ENCODE measurements at places on chromosomes 7 and 10.

DNA sequence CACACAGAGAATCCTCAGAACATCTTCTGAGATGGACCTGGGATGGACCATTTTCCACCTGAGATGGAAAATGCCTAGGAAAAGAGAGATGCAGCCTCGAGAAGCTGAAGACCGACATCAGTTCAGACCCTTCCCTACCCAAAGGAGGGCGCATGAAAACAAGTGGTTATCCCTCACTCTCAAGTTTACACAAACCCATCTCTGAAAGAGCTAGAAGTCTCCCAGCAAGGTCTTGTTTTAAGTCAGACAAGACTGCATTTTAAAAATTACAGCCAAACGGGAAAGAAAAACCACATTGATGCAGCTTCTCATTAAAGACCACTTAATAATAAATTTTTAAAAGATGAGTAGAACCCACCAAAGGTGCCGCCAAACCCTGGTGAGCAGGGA is 1.3 kb downstream of the RAPGEF5 start:
- DNase-seq = no peak

DNA sequence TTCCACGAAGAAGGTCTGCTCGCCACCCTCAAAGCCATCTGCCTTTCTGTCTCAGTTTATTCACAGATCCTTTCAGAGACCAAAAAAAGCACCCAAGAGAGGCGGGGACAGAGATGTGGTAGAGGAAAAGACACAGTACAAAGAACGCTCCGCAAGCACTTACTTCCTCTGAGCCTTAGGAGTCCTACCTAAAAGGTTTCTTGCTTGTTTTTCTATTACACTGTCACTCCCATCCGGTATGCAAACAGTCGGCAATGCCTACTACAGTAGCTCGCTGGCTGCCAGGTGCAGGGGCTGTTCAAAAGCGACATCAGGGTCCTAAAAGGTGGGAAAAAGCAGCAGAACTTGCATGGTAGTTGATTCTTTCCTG is 816 bp downstream of the TECPR1 start:
- DNase-seq = no peak

GRCh38 chr10:30834153-30834552 is 197.5 kb downstream of the ZNF438 start:
- DNase-seq = no peak

GRCh38 chr10:94412449-94412848 is 10.1 kb downstream of the TBC1D12 start:
- DNase-seq = no peak

DNA sequence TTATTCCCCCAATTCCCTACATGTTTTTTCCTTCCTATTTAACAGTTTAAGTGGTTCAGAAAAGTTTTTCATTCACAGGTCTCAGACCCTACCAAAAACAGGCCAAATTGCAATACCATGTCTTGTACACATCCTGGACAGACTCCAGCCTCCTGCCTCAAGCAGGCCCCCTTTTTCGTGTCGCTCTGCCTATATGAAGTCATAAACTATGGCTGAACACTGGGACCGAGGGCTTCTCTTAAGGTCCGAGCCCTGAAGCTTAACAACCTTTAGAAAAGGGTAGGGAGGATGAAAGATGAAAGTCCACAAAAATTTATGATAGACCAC is 1.4 kb downstream of the FBXW4 start:
- peak; percentile 59 for DNase-seq

DNA sequence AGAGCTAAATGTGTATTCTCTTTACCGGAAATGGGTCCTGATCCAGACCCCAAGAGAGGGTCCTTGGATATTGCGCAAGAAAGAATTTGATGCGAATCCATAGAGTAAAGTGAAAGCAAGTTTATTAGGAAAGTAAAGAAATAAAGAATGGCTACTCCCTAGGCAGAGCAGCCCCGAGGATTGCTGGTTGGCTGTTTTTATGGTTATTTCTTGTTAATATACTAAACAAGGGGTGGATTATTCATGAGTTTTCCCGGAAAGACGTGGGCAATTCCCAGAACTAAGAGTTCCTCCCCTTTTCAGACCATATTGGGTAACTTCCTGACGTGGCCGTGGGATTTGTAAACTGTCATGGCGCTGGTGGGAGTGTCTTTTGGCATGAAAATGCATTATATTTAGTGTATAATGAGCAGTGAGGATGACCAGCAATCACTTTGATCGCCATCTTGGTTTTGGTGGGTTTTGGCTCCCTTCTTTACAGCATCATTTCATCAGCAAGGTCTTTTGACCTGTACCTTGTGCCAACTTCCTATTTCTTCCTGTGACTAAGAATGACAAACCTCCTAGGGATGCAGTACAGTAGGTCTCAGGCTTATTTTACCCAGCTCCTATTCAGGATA is 60.4 kb downstream of the ARL4A start:
- no peak for DNase-seq

All from hepatocyte (in vitro differentiated cells).